ENCODE measurements at places on chromosomes 16 and 17. TPM values are rescaled to one million over a fixed set of nuclear protein-coding genes. Genes with fewer than 3 reads are reported as not detected.

Gene PTX4
- 0.07 TPM for polyA plus RNA-seq

Gene SLC5A11
- polyA plus RNA-seq: not detected

Gene UTS2R
- 0.32 TPM for polyA plus RNA-seq

Gene CCR7
- 1.7 TPM for polyA plus RNA-seq

Gene CBFA2T3
- 19.6 TPM for polyA plus RNA-seq

Gene SNX20
- polyA plus RNA-seq: 3.8 TPM

Gene VPS25
- polyA plus RNA-seq: 64.8 TPM

Gene CES1
- polyA plus RNA-seq: 34.8 TPM

Gene KCTD5
- polyA plus RNA-seq: 17.1 TPM

Gene ZNF629
- 6.2 TPM for polyA plus RNA-seq

Gene STH
- not detected for polyA plus RNA-seq

Gene RPUSD1
- polyA plus RNA-seq: 10.8 TPM

Gene CDH8
- not detected for polyA plus RNA-seq

Gene ALG1
- polyA plus RNA-seq: 15.7 TPM

Gene NKD1
- polyA plus RNA-seq: 1.1 TPM

Gene ZSCAN10
- polyA plus RNA-seq: not detected

Gene CCDC40
- 2.1 TPM for polyA plus RNA-seq

Gene MRM1
- polyA plus RNA-seq: 6.0 TPM

Gene CACNA1H
- 11.9 TPM for polyA plus RNA-seq

Gene KCNJ12
- 0.51 TPM for polyA plus RNA-seq

Gene NACA2
- polyA plus RNA-seq: 0.13 TPM

Gene C17orf78
- not detected for polyA plus RNA-seq

Gene RNF43
- polyA plus RNA-seq: 0.16 TPM

Gene DOC2B
- 19.1 TPM for polyA plus RNA-seq

Gene COX10
- polyA plus RNA-seq: 17.5 TPM

Gene KRT14
- polyA plus RNA-seq: 1.0 TPM

Gene SCGB1C2
- polyA plus RNA-seq: 0.43 TPM

Gene CMTM2
- polyA plus RNA-seq: 3.8 TPM

Gene KRT31
- polyA plus RNA-seq: not detected

Gene TLCD2
- 16.6 TPM for polyA plus RNA-seq

Gene C17orf107
- 1.4 TPM for polyA plus RNA-seq

Gene SOX15
- 0.46 TPM for polyA plus RNA-seq

Gene CRHR1
- polyA plus RNA-seq: not detected

Gene CBLN1
- polyA plus RNA-seq: 1.9 TPM

Gene SPATA22
- 0.27 TPM for polyA plus RNA-seq

Gene HBA2
- polyA plus RNA-seq: 24.5 TPM

All from adipose tissue (tissue), 3 donors.